ENCODE measurements at places on chromosomes 12 and 14.

GRCh38 chr12:124560146-124560890 is 7.1 kb downstream of the NCOR2 start:
- DNase-seq = no peak

DNA sequence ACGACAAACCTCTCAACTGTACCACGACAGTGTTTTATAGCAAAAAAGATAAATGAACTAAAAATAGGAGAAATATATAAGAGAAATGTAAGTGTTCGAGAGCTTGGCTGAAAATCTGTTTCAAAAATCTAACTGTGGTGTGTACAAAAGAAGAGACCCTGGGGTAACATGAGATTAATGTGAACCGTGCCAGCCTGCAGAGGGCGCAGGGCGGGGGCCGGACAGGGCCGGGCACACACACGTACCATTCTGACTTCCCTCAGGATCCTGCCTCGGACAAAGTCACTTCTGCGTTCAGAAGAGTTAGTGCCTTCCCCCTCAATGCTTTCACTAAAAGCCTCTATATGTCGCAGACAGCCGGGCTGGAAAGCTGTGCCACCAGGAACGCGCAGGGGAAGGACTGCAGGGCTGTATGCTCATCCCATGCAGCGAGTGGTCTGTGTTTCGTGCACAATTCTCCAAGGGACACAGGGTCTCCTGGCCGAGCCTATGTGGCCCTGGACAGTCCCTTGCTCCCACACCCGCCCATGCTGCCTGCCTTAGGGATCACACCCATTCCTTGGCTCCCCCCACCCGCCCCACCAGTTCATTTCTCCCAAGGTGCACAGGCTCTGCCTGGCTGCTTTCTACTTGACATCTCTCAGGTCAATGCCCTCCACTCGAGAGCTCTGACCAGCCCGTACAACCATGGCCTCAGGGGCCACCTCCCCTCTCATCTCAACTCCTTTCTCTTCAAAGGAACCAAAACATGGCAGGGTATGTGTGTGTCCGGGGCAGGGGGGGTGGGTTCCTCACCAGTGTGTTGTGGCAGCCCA is 8.5 kb downstream of the CDCA4 start:
- no peak for DNase-seq

GRCh38 chr12:63224396-63224795 is 73.4 kb upstream of the AVPR1A start:
- no peak for DNase-seq

GRCh38 chr12:23950775-23951451 is 1.4 kb upstream of the SOX5 start:
- peak; percentile 27 for DNase-seq

GRCh38 chr14:86683561-86683960 is 1153.6 kb downstream of the FLRT2 start:
- DNase-seq = no peak

- DNase-seq = no peak
These were observed 149.1 kb upstream of the HMGA2 start for GRCh38 chr12:65675141-65675621.

DNA sequence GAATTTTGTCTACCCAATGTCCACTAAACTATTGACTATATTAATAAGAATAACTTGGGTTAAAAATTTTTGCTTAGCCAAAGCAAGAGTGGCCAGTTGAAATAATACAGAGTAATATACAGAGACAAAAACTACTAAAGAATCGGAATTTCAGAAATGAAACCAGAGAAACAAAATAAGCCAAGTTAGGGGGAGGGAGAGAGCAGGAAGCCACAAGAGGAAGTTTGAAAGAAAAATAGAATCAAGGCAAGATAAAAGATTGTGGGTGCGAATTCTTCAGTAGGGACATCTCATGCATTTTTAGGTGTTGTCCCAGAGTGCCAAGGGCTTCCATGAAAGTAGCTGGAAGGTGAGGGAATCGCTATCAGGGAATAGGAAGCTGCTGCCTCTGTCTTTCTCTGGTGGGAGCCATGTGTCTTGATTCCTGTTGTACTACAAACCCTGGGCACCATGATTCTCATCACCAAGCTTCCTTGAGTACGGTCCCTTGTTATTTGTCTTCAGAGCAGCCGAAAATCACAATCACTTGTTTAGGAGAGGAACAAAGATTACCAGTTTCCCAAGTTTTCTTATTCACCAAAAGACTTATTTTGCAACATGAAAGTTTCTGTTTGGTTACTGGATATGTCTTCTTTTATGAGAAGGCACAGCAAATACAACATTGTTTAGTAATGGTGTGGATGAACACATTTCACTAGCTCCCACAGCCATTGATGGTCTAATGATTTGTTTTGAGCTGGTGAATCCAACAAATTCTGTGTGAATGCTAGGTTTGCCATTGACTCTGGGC is 16.7 kb downstream of the NEUROD4 start:
- DNase-seq = no peak

DNA sequence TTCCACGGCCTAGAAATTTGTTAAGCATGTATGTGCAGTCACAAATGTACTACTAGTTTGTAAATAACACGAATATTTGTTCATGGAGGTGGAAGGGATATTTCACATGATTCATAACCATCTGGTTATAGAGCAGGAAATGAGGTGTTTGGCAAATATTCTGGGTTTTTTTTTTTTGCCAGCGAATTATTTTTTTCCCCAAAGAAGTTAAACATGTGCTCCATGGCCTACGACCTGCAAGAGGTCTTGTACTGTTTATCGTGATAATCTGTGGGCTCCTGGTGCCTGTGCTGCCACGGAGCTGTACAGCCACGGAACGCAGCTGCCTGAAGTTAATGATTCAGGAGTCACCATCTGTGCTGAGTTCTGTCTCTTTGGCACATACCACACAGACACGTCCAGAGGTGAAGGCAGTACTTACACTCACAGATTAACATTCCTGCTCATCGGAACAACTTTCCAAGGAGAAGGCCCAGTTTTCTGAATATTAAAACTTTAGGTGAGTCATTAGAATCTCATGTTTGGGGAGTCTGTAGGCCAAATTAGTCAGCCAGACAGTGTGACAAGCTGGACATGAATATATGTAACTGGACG is 156.3 kb downstream of the TMX1 start:
- DNase-seq = no peak

DNA sequence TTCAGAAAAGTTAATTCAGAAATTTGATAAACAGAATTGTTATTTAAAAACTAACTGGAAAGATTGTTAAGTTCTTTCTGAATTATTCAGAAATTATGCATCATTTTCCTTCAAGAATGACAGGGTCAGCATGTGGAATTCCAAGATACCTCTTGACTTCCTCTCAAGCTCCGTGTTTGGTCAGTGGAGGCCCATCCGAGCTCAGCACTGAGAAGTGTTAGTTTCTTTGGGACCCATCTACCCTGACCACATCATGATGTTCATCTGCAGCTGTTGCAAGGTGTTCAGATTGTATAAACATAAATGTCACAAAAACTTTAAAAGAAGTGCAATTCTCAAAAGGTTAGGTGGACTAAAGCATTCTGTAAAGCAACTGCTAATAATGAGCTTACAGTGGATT is 33.7 kb downstream of the MDM2 start:
- no peak for DNase-seq

DNA sequence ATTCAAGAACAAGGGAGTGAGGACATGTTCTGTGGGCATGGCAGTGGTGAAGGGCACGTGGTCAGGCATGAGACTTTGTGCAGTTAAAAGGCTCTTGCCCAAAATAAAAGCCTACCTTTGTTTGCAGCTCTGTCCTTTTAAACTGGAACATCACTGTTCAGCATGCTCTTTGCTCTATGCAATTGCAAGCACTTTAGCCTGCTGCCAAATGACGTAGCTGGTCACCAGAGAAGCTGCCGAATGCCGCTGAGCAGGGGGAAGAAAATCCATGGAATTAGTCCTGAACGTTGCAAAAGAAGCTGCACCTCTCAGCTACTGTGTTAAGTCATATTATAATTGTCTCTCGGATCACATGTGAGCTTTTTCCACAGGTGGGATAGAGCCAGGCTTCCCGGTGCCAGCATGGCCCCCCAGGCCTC is 176.3 kb upstream of the DIO2 start:
- DNase-seq = no peak

DNA sequence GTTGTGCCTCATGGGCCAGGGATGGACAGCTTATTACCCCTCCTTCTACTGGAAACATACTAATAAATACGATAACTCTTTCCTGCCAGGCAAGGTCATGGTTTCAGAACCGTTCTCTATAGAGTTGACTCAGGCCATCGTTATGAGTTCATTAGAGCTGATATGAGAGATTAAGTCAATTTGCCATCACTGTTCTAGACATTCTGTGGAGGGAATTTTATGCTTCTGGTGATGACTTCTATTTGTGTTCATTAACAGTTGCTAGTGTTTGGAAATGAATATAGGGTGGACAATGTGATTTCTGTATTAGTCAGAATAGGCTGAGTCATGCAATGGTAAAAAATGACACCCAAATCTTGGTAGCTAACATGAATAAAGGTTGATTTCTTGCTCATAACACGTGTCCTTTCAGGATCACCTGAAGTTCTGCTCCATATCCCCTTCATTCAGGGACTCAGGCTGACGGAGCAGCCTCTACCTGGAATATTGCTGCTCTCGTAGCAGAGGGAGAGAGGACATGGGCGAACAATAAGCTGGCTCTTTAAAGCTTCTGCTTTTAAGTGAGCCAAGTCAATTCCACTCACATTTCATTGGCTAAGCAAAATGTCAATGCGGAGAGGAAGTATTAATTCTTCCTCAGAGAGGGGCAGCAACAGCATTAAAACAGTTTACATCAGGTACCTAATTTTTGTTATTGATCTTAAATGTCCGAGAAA is 18.5 kb upstream of the TBPL2 start:
- DNase-seq = no peak

GRCh38 chr12:119578112-119578511 is 15.5 kb upstream of the TMEM233 start:
- no peak for DNase-seq

- DNase-seq = peak; percentile 36
These were observed 240.4 kb upstream of the MGAT4C start for GRCh38 chr12:86496595-86496994.

DNA sequence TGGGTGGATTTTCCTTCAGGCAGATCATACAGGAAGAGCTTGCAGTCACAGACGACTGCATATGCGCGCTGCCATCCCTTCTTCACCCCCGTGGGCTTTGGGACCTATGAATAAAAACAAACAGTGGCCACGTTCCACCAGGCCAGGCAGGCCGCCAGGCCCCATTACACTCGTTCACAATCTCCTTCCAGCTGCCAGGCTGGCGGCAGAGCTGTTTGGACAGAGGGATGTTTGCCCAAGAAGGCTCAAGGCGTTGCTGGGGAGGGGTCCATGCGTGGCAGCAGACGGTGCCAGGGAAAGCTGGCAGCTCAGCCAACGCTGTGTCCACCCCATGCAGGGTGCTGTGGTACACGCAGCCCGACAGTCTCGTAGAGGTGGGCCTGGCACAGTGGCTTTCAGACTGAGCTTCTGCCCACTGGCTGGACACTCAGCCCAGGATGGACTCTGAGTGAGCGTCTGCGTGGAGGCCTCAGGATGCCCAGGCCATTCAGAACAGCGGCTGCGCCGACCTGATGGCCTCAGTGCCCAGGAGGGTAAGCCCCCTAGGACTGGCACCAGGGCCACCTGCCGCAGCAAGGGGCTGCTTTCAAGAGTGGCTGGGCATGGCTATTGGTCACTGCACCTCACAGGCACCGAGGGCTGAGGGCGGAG is 27.5 kb downstream of the AMN start:
- DNase-seq = no peak

DNA sequence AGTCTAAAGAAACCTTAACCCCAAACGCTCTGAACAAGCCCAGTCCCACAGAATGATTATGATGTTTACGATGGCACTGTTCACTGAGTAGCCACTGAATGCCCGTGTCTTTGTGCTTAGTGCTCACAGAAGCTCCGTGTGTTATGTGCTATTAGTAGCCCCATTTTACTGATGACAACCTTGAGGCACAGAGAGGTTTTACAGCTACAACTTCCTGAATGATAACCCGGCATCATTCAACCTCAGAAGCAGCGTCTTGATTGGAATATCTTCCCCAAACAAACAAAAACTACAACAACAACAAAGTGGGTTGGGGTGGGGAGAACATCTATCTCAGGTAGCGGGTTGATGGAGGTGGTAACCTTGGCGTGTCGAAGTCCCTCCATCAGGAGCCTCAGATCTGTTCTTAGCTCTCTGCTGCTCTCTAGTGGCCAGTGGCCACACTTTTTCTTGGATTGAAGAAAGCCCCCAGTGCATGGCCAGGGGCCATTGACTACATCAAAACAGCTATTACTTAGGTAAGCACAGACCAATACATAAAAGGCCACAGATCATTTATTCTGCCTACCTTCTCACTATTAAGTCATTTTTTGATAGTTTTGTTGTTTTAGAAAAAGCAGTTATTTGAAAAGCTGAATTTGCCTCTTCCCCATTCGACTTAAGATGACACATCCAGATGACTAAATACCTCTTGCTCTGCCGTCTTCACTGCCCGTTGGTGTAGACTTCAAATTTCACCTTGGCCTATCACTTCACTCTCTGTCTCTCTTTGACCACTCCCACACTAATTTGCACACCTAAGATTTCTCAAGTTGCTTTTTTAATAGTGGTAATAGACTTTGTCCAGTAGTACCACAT is 376.9 kb downstream of the GALC start:
- DNase-seq = peak; percentile 50

- DNase-seq = no peak
These were observed 72.7 kb upstream of the MANSC4 start for GRCh38 chr12:27852742-27853141.

DNA sequence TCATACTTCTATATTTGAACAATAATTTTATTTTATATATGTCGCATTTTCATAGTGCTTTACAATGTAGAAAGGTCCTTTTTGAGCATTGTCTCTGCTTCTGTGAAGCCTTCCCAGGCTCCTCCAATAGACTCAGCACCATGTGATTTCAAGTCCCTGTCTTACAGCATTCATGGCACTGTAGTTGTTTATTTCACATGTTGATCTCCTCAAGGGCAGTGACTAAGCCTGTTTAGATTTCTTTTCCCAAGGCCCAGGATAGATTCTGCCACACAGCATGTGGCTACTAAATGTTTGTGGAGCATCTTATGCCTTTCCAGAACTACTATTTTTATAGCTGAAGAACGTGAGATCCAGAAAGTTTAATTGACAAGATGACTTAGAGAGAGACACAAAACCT is 391.7 kb downstream of the TMEM117 start:
- no peak for DNase-seq

- no peak for DNase-seq
These were observed 1.1 kb downstream of the FBXO21 start for GRCh38 chr12:117188961-117189724.

- DNase-seq = no peak
These were observed 711.9 kb upstream of the TMEM132C start for GRCh38 chr12:127555071-127555470.

DNA sequence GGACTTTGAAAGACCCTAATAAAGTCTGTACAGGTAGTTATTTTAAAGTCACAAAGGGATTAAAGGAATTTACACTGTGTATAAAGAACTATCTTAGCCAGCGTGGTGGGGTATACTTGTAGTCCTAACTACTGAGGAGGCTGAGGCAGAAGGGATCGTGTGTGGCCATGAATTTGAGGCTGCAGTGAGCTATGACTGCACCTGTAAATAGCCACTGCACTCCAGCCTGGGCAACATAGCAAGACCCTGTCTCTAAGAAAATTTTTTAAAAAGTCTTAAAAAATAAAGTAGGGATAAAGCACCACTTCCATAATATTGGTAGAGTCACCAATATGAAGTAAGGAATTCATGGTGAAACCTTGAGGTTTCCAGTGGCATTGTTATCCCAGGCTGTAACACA is 18.1 kb downstream of the ACVR1B start:
- DNase-seq = no peak
